ENCODE measurements at places on chromosomes 2 and 18.

GRCh38 chr18:79576686-79577351 is 102.8 kb upstream of the CTDP1 start:
- DNase-seq = peak; percentile 11

DNA sequence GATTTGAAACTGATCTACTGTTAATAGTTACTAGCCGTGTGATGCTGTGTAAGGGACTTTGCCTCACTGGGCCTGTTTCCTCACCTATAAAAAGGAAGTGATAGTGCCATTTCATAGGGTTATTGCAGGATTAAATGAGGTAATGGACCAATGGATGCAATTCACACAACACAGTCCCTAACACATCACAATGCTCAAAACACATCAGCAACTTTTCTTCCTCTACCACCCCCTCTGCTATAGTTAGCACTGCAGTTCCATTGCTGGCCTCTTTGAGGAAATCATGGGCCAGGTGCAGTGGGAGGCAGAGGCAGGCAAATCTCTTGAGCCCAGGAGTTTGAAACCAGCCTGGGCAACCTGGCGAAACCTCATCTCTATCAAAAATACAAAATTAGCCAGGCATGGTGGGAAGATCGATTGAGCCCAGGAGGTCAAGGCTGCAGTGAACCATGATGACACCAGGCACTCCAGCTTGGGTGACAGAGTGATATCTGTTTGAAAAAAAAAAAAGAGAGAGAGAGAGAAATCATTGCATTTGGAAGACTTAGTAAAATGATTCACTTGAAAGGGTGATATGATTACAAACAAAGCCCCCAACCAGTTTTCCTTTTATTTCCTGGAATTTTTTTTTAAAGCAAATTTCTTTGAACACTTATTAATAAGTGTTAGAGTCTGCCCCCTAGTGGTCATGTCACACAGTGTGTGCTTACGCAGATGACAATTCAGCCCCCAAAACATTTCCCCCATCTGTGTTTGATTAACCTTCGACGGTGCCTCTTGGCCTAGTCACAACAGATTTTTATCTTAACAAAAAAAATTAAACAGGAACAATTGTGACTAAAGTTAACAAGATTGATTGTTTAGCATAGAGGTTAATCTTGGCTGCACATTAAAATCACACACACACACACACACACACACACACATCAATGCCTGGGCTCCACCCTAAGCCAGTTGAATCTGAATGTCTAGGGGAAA is 88.6 kb upstream of the BCL11A start:
- DNase-seq = peak; percentile 39

DNA sequence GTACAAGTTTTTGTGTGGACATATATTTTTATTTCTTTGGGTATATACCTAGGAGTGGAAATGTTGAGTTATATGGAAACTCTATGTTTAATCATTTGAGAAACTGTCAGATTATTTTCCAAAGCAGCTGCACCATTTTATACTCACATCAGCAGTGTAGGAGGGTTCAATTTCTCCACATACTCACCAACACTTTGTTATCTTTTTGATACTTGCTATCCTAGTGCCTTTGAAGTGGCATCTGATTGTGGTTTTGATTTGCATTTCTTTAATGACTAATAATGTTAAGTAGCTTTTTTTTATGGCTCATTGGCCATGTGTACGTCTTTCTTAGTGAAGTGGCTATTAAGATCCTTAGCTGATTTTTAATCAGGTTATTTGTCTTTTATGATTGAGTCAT is 64.7 kb upstream of the SLC8A1 start:
- DNase-seq = no peak

GRCh38 chr18:60549338-60549960 is 176.9 kb upstream of the MC4R start:
- peak; percentile 55 for DNase-seq

All from NCI-H2081 treated with DMSO at 0.1 percent for 48 hours (cell line).